ENCODE measurements at places on chromosomes 12 and 14.

- DNase-seq = no peak
These were observed 55.7 kb downstream of the WDR20 start for GRCh38 chr14:102195446-102195845.

DNA sequence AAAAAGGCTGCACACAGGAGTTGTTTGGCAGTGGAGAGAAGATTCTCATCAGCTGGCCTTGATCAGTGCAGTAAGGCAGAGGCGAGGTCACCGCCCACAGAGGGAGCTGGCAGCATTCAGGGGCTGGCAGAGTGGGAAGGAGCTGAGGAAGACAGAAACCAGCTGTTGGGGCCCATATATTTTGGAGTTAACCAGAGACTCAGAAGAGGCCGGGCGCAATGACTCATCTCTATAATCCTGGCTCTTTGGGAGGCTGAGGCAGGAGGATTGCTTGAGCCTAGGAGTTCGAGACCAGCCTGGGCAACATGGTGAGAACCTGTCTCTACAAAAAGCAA is 17.7 kb downstream of the SMCO2 start:
- DNase-seq = no peak

DNA sequence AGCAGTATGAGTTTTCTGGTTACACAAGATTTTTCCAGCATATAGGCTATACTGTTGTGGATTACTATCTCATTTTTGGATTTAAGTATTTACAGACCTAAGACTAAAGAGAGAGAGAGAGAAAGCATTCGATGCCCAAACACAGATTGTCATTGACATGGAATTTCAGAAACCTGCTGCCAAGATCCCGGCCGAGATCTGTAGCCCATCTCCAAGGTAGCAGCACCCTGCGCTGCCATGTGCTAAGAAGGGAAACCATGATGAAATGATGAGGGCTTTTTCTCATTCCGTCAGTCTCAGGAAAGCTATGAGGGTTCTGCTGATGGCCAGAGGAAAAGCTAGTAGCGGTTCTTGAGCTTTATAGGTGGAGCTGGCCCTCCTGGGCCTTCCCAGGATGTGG is 135.6 kb upstream of the EVL start:
- DNase-seq = no peak

- DNase-seq = no peak
These were observed 365 bp upstream of the ABHD4 start for GRCh38 chr14:22597771-22598098.

DNA sequence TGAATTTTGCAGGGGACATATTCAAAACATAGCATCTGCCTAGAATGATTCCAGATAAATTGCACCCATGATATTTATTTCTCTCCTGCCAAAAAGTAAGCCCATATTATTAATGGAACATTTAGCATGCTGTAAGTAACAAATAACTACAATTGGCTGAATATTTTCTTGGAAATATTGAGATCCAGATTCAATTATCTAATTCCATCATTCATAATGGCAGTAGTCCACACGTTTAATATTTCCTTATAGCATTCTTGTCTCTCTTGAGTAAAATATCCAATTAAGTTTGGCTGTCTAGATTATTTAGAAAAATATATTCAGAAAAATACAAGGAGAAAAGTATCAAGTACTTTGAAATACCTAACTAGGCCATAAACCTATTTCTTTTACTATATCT is 157.5 kb downstream of the FLRT2 start:
- no peak for DNase-seq

DNA sequence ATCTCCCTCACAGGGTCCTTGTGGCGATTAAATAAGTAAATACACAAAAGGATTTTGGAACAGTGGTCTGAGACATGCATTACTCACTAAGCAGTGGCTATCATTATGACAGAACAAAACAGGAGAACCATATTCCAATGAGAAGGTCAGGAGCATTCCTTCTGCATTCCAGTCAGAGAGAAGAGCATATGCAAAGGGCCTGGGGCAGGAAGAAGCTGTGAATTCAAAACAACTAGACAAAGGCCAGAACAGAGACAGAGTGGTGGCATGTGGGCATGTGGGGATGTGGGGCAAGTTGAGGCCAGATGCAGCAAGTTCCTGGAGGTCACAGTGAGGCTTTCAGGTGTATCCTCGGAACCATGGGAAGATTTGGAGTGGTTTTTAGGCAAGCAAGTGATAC is 70.1 kb upstream of the VRK1 start:
- DNase-seq = no peak

GRCh38 chr12:20426191-20426590 is 57.9 kb downstream of the PDE3A start:
- no peak for DNase-seq

Measured in GM04503 (cell line).